Smooth muscle cell of the umbilical artery (primary cell): ENCODE measurements at places on chromosomes 6 and 20. TPM values are rescaled to one million over a fixed set of nuclear protein-coding genes. Genes with fewer than 3 reads are reported as not detected.

The EGFL8 gene
- total RNA-seq = 1.2 and 1.4 TPM in 2 replicates

The TLDC2 gene
- 0.30 and 0.37 TPM in 2 replicates for total RNA-seq

The LY6G5C gene
- total RNA-seq = 0.51 and 0.59 TPM in 2 replicates

The BNIP5 gene
- total RNA-seq = not detected in 2 replicates

The FRK gene
- 0.09 and 0.30 TPM in 2 replicates for total RNA-seq

The CCN5 gene
- total RNA-seq = 0.05 and 0.30 TPM in 2 replicates

The CCDC170 gene
- 0.30 and 0.32 TPM in 2 replicates for total RNA-seq

The EYS gene
- total RNA-seq = 0.05 TPM in 1 of 2 replicates, not detected in the other

The C4A gene
- total RNA-seq = 4.2 and 4.3 TPM in 2 replicates
